Stimulated activated naive CD8-positive, alpha-beta T cell treated with anti-CD3 and anti-CD28 coated beads, Interleukin-15, amount 100 ng/mL, for 72 hours (primary cell): ENCODE measurements at places on chromosomes 13 and 19.
A peak's percentile ranks its signal among the peaks of the same experiment; 100 is the strongest.

GRCh38 chr19:51422053-51422448, 4.6 kb upstream of the SIGLEC10 start:
- peak; percentile 86 for DNase-seq

DNA sequence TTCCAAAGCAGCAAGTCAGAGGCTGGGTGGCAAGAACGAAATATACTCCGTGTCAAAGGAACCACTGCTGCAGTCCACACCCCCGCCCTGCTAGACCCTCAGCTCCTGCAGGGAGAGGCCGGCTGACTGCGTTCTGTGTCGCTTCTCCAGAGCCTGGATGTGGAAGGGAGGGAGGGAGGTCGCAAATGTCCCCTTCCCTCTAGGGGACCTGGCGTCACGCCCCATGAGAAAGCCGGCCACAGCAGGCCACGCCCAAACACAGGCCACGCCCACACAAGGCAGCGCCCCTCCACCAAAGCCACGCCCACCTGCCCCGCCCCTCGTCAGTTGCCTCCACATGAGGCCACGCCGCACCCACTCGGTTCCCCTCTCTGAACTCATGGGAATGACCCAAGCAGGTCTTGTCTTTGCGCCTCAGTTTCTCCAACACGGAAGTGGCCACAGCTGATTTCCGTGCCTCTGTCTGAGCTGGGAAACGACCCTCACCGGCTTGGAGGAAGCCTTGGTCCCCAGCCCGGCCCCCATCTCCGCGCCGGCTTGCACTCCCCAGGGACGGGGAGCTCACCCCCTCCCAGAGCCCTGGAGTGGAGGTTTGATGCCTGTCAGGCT, 38.4 kb upstream of the TCF3 start:
- peak; percentile 70 for DNase-seq

GRCh38 chr19:13160557-13160956, 10.3 kb downstream of the IER2 start:
- DNase-seq, result no peak

DNA sequence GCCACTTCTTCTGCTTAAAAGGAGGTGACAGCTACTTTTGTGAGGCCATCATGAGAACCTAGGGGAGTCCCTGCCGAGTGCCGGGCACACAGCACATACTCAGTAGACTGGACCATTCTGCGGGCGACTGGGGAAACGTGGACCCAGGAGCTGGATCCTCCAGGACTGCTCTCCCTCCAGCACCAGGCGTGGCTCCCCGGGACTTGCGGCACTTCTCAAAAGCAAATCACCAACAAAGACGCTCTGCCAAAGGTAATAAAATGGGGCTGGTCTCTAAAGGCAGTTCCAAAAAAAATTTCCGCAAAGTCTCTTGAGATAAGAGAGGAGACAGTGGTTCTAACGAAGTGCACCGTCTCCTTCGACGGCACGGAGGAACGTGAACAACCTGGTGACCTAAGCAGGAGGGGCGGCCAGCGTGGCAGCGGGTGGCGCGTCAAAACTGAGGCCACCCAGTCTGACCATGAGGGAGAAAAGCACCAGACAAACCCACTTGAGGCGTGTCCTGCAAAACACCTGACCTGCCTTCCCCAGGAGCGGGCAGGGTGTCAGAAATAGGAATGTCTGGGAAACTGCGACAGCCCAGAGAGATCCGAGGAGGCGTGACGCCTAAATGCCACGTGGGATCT, 1.4 kb upstream of the TMPRSS9 start:
- no peak for DNase-seq

- DNase-seq, result no peak
These were observed 3.2 kb downstream of the NCLN start for GRCh38 chr19:3188627-3189596.
